ENCODE measurements at places on chromosomes 3 and 15.

GRCh38 chr3:64056606-64057180, 33.4 kb upstream of the PSMD6 start:
- no peak for DNase-seq

DNA sequence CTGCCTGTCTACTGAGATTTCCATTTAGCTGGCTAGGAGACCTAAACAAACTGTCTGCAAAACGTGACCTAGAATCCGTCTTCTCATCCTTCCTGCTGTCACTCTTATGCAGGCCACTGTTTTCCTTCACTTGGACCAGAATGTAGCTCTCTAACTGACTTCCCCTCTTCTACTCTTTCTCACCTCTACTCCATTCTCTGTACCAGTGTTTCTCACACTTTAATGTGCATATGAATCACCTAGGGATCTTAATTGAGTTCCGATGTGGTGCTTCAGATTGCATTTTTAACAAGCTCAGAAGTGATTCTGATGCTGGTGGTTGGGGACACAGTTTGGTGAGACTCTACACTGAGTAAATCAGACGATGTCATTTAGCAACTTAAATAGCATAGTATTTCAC, 1.6 kb upstream of the GBE1 start:
- no peak for DNase-seq

DNA sequence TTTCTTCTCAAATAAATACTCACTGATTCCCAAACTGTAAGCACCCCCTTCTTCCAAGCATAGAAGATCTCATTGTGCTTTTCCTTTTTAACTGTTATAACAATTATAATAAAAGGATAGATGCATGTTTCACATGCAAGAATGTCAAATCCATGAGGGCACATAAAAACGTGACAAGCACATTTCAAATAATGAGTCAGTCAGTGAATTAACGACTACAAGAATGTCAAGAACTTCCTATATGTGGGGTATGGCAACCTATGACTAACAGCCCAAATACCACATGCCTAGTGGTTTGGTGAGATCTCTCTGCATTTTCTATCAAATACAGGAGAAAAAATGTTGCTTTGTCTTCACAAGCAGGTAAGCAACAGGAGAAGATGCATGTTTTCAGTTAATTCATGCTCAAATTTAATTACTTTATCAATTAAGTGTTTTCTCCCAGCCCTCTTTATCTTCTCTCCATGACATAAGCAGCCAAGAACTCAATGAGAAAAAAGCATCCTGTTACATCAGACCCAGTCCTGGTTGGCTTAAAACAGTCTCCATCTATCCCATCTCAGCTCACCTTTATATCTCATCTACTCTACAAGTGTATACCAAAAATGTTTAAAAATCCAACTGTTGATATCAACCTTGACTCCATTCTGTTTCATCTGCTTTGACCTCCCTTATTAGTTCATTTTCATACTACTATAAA, 181.5 kb upstream of the LMCD1 start:
- DNase-seq = no peak

DNA sequence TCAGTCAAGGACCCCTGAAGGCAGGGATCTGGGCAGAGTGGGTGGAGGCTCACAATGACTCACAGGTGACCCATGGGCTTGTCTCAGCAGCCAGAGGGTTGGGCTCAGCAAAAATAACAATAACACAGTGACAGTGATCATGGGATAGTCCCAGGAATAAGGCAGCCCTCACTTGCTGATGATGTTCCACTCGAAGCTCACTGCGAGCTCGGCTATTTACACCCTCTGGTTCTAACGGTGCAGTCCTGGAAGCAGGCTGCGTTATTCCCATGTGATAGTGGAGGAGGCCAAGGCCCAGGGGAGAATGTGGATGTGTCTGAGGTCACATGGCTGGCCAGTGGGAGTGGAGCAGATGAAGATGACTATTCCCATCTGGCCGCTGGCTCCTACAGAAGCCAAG, 16.2 kb downstream of the CCDC33 start:
- no peak for DNase-seq

GRCh38 chr3:157408499-157409149, 28.0 kb upstream of the PTX3 start:
- DNase-seq = no peak

DNA sequence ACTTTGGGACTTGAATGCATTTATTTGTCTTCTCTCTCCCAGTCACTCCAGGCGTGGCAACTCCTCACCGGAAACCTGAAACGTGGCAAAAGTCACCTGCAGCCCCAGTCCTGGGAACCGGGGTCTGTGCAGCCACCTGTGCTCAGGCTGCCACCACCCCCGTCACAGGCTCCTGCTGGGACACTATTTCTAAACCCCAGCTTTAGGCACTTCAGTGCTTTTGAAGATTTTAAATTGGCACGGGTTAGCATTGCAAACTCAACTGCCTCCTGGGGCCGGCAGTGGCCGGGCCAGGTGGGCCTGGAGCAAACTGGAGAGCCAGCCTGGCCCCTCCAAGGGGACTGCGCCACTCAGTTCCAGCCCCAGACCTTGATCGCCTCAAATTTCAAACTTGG, 146.7 kb upstream of the IQSEC1 start:
- DNase-seq = no peak

GRCh38 chr3:72231439-72232196, 446.7 kb upstream of the PROK2 start:
- no peak for DNase-seq

GRCh38 chr15:32718821-32719716, 1.3 kb downstream of the GREM1 start:
- no peak for DNase-seq

DNA sequence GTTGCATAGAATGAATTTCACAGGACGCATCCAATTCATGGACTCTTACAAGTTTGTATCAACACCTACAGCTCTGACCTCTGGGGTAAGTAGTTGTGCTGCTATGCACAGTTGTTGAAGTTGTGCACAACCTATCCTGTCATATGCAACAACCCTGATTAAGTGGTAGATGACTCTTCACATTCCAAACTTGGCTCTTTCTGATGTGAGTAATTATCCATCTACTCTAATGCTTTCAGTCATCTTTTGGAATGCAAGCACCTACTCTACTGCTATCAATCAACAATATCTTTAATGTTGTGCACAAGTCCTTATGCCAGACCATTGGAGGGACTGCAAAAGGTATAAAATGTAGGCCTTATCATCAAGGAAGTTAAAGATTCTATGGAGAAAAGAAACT, 921.4 kb downstream of the MCTP2 start:
- no peak for DNase-seq

GRCh38 chr15:63347074-63347857, 34.4 kb downstream of the CA12 start:
- no peak for DNase-seq

GRCh38 chr15:74315626-74316025, 51.8 kb downstream of the CYP11A1 start:
- DNase-seq = no peak

- no peak for DNase-seq
These were observed 85.4 kb upstream of the TPM1 start for GRCh38 chr15:62957130-62957529.

- no peak for DNase-seq
These were observed 346.9 kb upstream of the CDIN1 start for GRCh38 chr15:36232491-36232890.

DNA sequence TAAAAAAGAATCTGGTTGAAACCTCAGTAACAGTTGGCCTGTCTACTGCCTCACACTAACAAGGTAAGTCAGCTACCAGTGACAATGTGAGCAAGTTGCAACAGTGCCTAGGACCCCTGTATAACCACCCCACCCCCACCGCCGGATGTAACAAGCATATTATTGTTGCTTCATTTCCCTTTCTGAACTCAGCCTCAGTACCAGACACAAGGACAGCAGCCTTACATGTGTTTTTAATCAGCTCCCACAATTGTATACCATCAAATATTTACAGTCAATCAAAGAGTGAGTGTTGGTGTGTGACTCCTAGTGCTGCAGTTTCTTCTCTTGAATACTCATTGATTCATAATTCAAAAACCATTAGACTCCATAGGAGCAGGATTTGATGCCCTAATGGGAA, 96.4 kb downstream of the PYDC2 start:
- no peak for DNase-seq

All from CD4-positive, alpha-beta T cell treated with Interleukin-15 for 4 hours (primary cell).